A549 treated with ZK216348 at 1 μM for 4 hours (cell line): ENCODE measurements at places on chromosomes 1 and 21. TPM values are rescaled to one million over a fixed set of nuclear protein-coding genes. Genes with fewer than 3 reads are reported as not detected.

Gene TRIM58
- total RNA-seq = not detected in 5 replicates

Gene TMPRSS3
- 0.15 to 0.24 TPM (median 0.21 TPM) in 5 replicates for total RNA-seq

Gene NBPF1
- total RNA-seq = 13.9 to 26.9 TPM (median 23.6 TPM) in 5 replicates

Gene MROH7
- total RNA-seq = not detected in 5 replicates

Gene TAS1R3
- total RNA-seq = 0.08 to 0.20 TPM (median 0.12 TPM) in 5 replicates

Gene ST6GALNAC5
- not detected in 5 replicates for total RNA-seq

Gene AIRE
- total RNA-seq = not detected in 5 replicates

Gene MNDA
- total RNA-seq = not detected in 5 replicates

Gene MSTO1
- 35.6 to 48.0 TPM (median 43.2 TPM) in 5 replicates for total RNA-seq
